NCI-H2081 treated with DMSO at 0.1 percent for 48 hours (cell line): ENCODE measurements at places on chromosomes 3 and 15.

DNA sequence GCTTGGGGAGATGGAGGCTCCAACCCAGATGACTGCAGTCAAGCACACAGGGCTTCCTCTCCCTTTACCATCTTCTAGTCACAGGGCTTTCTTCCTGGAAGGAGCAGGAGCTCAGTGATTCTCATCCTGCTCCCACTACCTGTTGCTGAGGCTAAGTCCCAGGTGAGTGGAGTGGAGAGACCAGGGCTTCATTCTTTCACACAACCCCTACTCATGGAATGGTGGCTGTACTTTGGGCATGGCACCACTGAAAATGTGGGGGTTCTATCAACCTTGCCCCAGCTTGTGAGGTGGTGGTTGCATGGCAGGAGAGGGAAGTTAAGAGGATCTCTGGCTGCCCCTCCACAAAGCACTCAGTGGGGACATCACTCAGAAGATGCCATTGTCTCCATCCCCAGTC, 36.8 kb upstream of the RAD18 start:
- DNase-seq, result no peak

GRCh38 chr3:105497386-105497785, 130.7 kb downstream of the ALCAM start:
- DNase-seq, result no peak

DNA sequence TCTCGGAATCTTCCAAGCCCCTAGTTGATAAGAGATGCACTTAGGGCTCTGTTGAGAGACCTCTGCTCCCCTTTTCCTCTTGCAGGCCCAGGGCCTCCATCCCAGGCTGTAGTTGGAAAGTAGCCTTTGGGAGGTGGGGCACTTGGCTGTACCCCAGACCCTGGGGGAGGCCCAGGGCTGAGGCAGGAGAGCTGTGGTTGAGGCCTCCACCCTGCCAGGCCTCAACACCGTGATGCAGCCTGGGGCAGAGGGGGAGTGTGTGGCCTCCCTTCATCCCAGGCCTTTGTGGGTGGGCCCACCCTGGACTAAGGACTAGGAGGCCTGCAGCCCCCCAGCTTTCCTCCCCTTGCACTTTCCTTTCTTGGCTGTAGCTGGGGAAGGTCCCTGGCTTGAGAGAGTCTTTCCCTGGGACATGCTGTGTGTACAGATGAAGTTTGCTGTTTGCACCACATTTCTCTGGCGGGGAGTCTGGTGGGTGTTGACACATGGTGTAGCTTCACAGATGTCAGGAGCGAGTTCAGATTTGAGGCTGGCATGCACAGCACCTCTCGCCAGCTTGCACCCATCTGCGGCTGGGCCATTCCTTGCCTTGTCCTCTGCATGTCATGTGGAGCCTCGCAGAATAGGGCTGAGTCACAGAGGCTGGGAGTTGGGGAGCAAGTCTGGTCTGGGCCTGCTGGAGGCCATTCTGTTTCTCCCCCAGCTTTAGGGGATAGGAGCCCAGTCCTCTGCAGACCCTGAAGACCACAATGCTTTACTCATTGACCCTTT, 13.7 kb downstream of the PLEKHO2 start:
- no peak for DNase-seq

DNA sequence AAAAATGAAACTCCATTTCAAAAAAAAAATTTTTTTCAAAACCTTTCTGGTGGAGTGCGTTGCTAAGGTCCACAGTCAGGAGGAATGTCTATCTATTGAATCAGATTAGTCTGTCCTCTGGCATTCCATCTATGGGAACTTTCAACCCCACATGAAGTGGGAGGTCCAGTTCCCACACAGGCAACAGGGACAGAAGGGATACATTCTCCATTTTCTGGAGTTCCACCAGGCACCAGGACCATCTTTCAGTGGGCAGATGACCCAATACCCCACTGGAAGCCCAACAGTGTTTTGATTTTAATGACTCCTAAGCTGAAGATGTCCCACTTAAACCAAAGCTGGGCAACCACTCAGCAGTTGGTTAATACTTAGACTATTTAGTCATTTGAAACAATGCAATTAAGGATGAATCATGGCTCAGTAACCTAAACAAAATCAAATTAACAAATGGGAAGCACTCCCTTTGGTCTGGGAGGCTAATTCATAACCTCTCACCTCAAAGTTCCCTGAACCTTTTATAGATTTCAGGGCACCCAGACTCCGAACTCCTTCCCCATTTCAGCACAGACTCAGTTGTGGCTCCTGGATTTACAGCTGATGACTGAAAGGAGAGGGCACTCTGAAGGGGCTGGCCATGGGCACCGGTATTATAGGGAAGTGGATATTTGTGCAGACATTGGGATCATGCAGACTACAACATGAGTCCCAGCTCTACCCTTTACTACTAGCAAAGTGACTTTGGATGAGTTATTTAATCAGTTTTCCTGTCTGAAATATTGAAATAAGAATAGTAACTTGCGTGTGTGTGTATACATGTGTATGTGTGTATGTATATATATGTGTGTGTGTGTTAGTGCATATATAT, 264.3 kb upstream of the LRTM1 start:
- no peak for DNase-seq

- no peak for DNase-seq
These were observed 225.9 kb upstream of the C2CD4B start for GRCh38 chr15:62390791-62391640.

GRCh38 chr15:48176957-48177356, 1.1 kb downstream of the MYEF2 start:
- no peak for DNase-seq

- DNase-seq, result no peak
These were observed 398.6 kb upstream of the WNT5A start for GRCh38 chr3:55885721-55886120.

DNA sequence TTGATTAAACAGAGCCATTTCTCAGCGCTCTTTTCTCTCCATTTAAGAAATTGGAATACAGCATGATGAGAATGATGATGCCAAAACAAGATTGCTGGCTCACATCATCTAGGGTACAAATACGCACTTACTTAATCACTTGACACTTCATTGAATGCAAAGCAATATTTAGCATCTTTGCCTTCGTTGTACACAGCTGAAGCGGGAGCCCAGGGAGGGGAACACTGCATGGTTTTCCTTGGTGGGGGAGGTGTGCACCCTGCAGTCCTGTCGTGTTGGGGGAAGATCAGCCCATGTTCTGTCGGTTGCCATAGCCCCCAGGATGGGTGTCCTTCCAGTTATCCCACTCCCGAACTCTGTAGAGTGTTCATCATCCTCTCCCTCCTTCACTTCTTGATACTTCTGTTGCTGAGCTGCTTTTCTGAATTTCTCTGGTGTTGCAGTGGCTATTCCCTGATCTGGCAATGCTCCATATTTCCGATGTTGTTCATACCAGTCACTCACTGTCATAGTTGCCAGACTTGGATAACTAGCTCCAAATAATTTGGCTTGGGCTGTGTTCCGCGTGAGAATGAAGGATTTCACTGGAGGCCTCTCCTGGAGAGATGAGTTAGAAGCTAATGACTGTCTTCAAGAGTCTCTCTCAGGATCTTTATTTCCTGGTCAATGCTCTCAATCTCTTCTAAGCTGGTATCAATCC, 50.1 kb upstream of the DYNC1LI1 start:
- DNase-seq, result no peak

- no peak for DNase-seq
These were observed 339.8 kb downstream of the THSD4 start for GRCh38 chr15:71455107-71455506.

DNA sequence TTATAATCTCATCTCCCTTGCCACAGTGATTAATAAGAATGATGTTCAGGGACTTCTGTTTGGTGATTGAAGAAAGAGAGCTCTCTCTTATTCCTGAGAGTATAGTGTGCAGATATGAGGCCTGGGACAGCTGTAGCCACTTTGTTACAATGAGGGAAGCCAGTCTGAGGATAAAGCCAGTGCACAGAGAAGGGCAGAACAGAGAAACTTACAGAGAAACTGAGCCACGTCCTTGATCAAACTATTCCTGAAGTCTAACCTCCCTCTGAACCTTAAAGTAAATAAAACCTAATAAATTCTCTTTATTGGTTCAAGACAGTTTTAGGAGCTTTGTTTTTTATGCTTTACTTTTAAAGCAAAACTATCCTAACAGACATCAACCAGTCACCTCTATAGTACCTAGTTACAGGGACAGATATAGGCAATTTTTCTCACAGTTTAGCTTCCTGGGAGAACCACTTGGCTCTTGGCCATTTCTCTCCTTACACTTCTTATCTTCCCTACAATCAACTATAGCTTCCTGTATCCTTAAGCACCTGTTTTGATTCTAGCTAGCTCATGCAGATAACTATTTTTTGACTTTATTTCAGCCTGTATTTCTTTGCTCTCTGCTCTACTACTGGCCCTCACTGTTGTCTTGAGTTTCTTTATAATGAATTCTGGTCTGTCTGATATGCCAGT, 284.4 kb downstream of the SHQ1 start:
- DNase-seq, result no peak

DNA sequence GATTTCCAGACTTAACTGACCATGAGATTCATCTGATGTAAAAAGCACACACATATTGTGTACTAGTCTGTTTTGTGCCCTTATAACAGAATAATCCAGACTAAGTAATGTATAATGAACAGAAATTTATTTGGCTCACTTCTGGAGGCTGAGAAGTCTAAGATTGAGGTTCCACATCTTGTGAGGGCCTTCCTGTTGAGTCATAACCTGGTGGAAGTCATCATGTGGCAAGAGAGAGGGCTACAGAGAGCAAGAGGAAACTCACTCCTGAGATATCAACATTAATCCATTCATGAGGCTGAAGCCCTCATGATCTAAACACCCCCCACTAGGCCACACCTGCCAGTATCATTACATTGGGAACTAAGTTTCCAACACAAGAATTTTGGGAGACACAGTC, 977.6 kb downstream of the MCTP2 start:
- no peak for DNase-seq

GRCh38 chr3:7630351-7630911, 769.5 kb downstream of the GRM7 start:
- DNase-seq, result no peak

GRCh38 chr15:44029003-44029402, 166.1 kb downstream of the FRMD5 start:
- DNase-seq, result no peak

GRCh38 chr3:177813322-177813721, 616.0 kb upstream of the TBL1XR1 start:
- no peak for DNase-seq

DNA sequence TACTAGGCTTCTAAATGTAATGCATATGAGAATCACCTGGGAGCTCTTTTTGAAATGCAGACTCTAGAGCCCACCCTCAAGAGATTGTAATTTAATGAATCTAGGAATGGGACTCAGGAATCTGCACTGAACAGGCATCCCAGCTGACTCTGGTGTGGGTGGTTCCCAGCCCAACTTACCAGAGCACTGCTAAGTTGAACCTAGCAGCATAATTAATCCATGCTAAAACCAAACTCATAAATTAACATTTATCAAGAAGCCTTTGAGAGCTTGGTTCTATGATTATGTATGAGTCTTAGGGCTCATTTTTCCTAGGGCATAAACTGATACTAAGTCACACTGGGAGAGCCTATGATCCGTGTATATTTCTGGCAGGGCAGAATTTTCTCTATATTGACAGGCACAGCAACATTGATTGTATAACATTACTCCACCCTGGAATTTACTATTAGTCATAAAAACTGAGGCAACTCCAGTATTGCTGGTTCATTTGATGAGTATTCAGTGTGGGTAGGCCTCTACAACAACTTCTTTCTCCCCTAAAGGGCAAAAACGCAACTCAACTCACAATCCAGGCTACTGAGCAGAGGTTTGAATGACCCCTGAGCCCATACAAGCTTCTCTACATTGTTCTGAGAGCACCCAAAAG, 10.7 kb upstream of the CSTA start:
- DNase-seq, result no peak

DNA sequence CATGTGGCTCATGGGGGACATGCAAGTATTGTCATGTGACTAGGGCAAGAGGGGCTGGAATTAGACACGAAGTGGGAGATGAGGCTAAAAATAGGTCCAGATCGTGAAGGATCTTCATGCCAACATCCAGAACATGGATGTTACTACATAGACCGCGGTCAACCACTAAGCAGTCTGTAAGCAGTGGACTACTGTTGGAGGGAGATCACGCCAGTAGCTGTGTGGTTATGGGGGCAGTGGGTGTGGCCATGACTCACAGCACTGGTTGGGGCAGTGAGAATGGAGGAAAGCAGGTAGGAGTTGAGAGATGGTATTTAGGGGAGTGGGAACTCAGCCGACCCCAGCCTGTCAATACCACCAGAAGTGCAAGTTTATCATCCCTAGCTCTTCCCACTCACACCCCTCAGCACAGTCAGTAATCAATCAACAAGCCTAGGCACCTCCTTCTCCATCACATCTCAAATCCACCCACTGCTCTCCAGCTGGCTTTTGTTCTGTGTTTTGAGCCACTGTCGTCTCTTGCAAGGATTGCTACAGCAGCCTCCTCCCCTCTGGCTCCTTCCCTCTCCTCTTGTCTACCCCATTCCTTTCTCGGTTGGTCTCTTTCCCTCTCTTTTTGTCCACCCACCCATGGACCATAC, 107.2 kb upstream of the ABHD17C start:
- no peak for DNase-seq

DNA sequence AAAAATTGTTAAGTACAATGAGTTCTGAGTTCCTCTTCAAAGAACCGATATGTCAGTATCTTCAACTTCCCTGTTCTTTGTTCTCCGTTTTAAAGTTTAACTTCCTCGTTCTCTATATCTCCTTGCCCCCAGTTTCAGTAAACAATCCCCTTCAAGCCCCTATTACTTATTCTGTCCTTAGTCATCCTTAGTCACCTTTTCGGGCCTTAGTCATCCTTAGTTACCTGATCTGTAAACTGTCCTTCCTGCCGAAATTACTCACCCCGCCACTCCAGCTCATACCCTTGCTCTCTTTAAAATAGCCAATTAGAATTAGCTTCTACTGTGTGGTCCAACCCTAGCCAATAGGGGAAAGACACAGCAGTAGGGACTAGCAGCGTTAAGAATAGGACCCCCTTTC, 1165.6 kb downstream of the NSUN3 start:
- DNase-seq, result no peak

- no peak for DNase-seq
These were observed 351.6 kb downstream of the NSUN3 start for GRCh38 chr3:94414418-94414817.

DNA sequence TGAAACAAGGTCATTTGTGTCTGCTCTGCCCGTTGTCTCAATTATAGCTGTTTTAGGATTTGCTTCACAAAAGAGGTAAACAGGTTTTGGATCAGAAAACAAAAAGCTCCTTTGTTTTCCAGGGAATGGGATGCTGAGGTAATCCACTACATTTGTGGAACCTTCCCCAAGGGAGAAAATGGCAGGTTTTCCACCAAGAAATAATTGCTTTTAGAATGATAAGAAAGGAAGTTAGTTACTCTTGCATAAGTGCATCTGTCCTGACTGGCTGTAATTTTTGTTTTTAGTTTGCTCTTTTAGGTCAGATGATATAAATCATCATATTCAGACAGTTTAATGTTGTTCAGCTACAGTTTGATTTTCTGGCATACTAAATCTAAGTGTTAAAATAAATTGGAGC, 198.5 kb upstream of the COL8A1 start:
- DNase-seq, result no peak

- no peak for DNase-seq
These were observed 190.7 kb upstream of the CD96 start for GRCh38 chr3:111351334-111351733.

GRCh38 chr3:15010664-15011063, 54.5 kb downstream of the MRPS25 start:
- no peak for DNase-seq

- no peak for DNase-seq
These were observed 483 bp downstream of the MEX3B start for GRCh38 chr15:82045179-82045891.

GRCh38 chr3:77420336-77420735, 380.4 kb downstream of the ROBO2 start:
- no peak for DNase-seq

- DNase-seq, result no peak
These were observed 119.8 kb downstream of the SHQ1 start for GRCh38 chr3:72728329-72728889.
